Right ventricle myocardium superior (tissue), 1 donor: ENCODE measurements at places on chromosomes 4 and X.

GRCh38 chr4:154036856-154037255 is 248.0 kb upstream of the SFRP2 start:
- no peak for DNase-seq

- DNase-seq = no peak
Observed at GRCh38 chrX:41236629-41237028, 97.3 kb upstream of the DDX3X start.

DNA sequence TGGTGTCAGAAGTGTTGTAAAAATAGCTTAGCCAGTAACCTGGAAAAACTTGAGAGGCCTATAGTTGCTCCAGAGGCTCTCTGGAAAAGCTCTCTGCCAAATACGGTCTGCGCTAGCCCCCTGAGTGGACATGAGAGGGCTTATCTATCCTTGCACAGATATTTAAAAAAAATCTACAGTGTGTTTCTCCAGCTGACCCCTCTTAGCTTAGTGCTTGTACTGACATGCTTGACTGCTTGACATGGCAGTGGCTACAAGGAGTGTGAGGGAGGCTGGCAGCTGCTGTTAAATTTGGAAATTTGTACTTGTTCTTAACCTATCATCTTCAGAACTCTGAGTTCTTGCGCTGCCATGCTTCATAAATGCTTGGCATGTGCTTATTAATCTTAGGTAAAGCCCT is 229.2 kb downstream of the RBMX2 start:
- no peak for DNase-seq

DNA sequence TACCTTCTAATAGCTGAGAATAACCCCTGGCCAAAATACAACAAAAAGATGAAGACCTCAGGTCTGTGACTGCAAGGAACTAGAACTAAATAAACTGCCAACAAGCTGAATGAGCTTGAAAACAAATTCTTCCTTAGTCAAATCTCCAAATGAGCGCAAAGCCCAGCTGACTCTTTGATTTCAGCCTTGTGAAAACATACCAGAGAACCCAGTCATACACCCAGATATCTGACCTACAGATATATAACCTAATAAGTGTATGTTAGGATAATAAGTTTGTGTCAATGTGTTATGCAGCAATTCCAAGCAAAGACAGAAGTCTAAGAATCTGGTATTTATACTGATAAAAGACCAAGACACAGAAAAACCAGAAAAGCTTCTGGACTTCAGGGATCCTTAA is 38.0 kb upstream of the ADGRL3 start:
- DNase-seq = no peak
